ENCODE measurements at places on chromosomes 7 and 10. TPM values are rescaled to one million over a fixed set of nuclear protein-coding genes. Genes with fewer than 3 reads are reported as not detected.

GRCh38 chr10:121063744-121064143, 212.6 kb downstream of the WDR11 start:
- peak; percentile 59 for ATAC-seq

- ATAC-seq: no peak
Observed at GRCh38 chr7:47837826-47838225, 110.4 kb downstream of the PKD1L1 start.

DNA sequence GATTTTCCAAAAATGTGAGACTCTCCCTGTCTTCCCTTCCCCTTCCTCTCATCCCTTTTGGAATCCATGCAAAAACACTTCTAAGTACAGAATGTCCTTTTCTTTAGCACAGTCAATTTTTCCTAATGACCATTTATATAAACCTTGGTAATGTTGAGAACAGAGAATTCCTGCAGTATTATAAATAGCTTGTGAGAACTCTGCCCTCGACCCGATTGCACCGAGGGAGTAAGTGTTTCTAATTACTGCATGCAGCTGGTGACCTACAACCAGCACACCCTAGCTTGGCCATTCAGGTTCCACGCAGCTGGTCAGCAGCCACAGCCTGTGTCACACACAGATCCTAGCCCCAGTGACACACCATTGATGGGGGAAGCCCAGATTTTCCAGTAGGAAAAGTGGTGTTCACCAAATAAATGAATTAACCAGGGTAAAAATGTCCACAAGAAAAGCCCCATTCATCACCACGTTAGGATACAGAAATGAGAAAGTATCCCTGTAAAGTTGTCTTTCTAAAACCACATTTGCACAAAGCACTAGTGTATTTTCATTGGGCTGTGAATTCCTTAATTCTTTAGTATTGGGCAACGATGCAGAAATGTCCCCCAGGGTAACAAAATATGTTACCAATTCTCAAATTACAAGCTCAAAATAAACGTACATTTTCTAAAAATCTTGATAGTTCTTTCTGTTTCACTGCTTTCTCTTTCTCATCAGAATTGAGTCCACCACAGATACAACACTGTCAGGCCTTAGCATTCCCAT, 499.0 kb upstream of the KLF6 start:
- ATAC-seq: peak; percentile 11

- no peak for ATAC-seq
Observed at GRCh38 chr10:132698761-132699391, 87.1 kb downstream of the NKX6-2 start.

- no peak for ATAC-seq
Observed at GRCh38 chr7:91164506-91164905, 99.7 kb upstream of the FZD1 start.

- ATAC-seq: no peak
Observed at GRCh38 chr7:142607351-142607750, 141.9 kb upstream of the PRSS1 start.

- peak; percentile 82 for ATAC-seq
Observed at GRCh38 chr7:130356876-130357611, 12.4 kb downstream of the CPA5 start.

DNA sequence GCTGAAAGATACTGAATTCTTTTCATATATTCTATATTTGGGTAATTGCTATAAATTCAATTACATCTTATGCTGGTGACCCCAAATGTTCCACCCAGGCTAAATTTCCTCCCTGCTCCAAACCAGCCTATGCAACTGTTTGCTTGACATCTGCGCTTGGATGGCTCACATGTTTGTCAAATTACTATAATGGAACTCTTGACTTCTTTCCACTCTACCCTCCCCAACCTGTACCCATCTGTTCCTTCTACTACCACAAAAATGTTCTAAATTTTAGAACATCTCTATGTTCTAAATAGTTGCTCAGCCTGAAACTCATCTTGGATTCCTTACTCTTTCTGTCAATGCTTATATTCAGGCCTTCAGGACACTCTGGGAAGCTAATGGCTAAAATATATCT, 249.9 kb upstream of the SMIM30 start:
- no peak for ATAC-seq

DNA sequence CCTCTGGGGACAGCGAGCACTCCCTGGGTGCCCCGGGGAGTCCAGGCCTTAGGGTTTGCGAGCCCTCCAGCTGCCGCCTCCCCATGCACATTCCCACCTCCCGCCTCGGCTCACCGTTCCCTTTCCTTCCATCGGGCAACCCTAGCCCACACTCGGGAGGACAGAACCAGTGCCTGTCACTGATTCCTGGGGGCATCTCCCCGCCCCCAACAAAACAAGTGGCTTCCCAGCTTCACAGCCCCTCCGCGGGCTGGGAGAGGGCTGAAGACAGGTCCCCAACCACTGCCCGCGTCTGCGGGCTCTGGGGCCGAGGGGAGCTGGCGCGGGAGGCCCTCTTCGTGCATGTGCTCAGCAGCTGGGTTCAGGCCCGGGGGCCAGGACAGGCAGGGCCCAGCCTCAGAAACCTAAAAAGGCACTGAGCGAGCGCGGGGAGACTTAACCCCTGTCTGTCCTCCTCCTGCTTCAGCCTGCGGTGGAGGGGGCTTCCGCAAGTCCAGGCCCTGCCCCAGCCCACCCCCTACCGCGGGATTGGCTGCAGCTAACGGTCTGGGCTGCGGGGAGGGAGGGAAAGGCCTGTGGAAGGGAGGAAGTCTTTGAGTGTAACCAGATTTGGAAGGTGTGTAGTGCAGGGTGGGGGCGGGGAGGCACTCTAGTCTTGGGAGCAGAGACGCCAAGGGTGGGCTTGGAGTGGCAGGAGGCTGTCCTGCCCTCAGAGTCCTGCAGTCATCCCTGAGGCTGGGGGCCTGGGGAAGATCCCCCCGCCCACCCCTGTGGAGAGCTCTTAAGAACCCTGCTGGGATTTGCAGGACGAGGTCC, 1.2 kb downstream of the FLNC start:
- ATAC-seq: no peak

- ATAC-seq: no peak
Observed at GRCh38 chr10:4094751-4095150, 309.7 kb upstream of the KLF6 start.

DNA sequence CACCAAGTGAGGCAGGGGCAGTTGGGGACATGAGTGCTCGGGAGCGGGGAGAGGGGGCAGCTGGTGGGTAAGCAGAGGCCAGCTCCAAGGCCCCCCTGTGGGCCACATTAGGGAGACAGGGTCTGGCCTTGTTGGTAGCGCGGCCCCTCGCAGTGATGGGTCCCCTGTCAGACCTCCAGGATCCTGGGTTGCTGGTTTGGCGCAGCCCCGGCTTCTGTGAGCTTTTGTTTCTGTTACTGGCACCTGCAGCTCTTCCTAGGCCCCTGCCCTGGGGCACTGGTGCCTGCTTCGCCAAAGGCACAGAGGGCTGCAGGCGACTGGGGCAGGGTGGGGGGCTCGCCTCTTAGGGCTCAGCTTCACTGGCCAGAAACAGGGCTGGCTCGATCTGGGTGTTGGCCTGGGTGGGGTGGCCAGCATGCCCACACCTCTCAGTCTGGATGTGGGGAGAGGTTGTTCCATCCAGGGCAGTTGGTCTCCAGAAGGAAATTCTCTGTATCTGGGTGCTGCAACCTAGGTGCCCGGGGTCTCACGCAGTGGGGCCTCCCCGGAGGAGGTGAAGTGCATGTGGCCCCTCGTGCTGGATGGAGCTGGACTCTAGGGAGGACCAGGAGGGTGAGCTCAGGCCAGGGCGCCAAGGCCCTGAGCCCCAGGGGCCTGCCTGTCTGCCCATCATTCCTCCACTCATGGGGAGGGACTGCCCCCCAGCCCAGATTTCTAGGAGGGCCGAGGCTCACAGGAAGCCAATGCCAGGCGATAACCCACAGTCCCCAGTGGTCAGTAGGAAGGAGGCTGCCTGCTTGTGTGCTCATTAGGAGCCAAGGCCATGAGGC, 138.6 kb downstream of the LHPP start:
- no peak for ATAC-seq

- peak; percentile 61 for ATAC-seq
Observed at GRCh38 chr10:92690211-92690914, 608 bp downstream of the HHEX start.

GRCh38 chr7:15687546-15688278, 1.2 kb upstream of the MEOX2 start:
- no peak for ATAC-seq

- no peak for ATAC-seq
Observed at GRCh38 chr10:43347997-43348396, 23.4 kb upstream of the FXYD4 start.

DNA sequence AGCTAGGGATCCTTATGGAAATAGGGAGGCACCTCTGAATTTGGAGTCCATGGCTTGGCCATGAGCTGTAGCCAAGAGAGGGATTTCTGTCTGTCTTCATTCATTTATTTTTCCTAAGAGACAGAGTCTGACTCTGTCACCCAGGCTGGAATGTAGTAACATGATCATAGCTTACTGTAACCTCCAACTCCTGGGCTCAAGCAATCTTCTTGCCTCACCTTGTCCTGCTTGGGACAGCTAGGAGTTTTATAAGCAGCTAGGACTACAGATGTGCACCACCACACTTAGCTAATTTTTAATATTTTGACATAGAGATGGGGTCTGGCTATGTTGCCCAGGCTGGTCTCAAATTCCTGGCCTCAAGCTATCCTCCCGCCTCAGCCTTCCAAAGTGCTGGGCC, 8.5 kb upstream of the HABP2 start:
- no peak for ATAC-seq

- ATAC-seq: peak; percentile 47
Observed at GRCh38 chr10:94320285-94320914, 42.3 kb downstream of the NOC3L start.

GRCh38 chr7:44062903-44063295, 2.5 kb downstream of the PGAM2 start:
- no peak for ATAC-seq

- ATAC-seq: no peak
Observed at GRCh38 chr10:93712593-93712992, 10.2 kb upstream of the FRA10AC1 start.

ADARB2 gene
- 0.20 TPM for total RNA-seq

CAMK2B gene
- total RNA-seq: 1.1 TPM

CUBN gene
- 0.12 TPM for total RNA-seq

SPDYE9 gene
- total RNA-seq: not detected

NPC1L1 gene
- not detected for total RNA-seq

HOGA1 gene
- total RNA-seq: 1.7 TPM

SFRP5 gene
- not detected for total RNA-seq

LMOD2 gene
- total RNA-seq: not detected

RAPGEF5 gene
- total RNA-seq: 48.6 TPM

ASAH2 gene
- total RNA-seq: 3.1 TPM

SLC18A3 gene
- total RNA-seq: not detected

ZNF679 gene
- total RNA-seq: not detected

EGR2 gene
- 0.96 TPM for total RNA-seq

JMJD1C gene
- total RNA-seq: 42.1 TPM

CPEB3 gene
- total RNA-seq: 5.1 TPM

MET gene
- total RNA-seq: 10.4 TPM

Data from esophagus mucosa (tissue), 1 donor.